ENCODE measurements at places on chromosomes 11 and 22.

GRCh38 chr11:14270690-14271542, 88.1 kb downstream of the RRAS2 start:
- no peak for DNase-seq

- no peak for DNase-seq
These were observed 36.9 kb upstream of the BIRC3 start for GRCh38 chr11:102280245-102280833.

GRCh38 chr11:122038543-122038942, 77.5 kb downstream of the BLID start:
- DNase-seq: no peak

GRCh38 chr11:86644291-86644690, 28.1 kb downstream of the ME3 start:
- no peak for DNase-seq

DNA sequence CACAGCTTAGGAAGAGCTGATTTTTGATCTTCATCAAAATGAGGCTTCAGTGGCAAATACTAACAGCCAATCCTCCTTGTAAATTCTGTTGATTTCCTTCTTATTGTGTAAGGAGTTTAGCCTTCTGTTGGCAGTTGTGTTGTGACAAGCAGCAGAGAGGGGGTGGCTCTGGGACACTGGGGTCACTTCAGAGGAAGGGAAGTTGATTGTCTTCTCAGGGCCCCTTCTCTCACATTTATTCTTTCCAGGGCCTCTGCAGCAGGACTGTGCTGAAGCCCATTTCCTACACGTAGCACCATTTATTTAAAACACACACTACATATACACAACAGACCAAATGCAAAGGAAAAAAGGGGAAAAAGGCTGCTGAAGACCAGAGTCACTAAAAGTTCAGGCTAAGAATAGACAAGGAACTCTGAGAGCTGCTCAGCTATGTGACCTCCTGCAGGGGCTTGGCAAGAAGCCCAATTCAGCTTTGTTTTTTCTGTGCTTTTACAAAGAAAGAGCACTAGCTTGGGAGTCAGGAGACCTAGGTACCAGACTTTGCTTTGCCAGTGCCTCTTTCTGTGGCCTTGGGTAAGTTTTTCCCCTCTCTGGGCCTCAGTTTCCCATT, 28.3 kb upstream of the UPB1 start:
- no peak for DNase-seq

GRCh38 chr11:110985547-110985946, 260.0 kb upstream of the POU2AF2 start:
- DNase-seq: no peak

DNA sequence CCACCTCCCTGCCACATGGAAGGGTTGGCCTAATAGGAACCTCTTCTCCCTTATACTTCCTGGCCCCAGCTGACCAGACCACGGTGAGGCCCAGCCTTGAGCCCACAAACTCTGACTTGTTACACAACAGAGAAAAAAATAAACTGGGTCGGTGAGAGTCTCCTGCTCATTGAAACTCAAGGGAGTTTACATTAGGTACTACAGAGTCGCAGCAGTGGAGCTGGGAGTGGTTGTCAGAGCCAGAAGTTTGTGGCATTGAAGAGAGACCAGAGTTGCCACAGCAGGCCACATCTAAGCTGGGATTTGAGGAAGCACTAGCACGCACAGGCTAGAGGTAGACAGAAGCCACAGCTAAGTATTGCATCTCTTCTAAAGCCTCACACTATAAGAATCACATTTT, 296.2 kb downstream of the DDX10 start:
- no peak for DNase-seq

DNA sequence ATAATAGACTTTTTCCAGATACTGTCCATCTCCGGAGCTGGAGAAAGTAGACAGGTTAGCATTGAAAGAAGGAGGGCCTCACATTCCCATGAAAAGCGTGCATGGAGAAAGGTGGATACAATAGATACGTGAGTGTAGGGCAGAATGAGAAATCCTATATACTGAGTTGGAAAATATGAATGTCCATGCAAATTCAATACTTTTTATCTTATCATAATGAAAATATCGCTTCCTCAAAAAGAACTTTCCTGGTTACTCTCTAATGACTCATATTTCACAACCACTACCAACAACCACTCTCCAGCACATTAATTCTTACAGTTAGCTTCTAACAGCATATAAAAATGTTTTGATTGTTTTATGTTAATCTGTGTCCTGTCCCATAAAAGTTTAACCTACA, 22.0 kb upstream of the MS4A6A start:
- DNase-seq: no peak

DNA sequence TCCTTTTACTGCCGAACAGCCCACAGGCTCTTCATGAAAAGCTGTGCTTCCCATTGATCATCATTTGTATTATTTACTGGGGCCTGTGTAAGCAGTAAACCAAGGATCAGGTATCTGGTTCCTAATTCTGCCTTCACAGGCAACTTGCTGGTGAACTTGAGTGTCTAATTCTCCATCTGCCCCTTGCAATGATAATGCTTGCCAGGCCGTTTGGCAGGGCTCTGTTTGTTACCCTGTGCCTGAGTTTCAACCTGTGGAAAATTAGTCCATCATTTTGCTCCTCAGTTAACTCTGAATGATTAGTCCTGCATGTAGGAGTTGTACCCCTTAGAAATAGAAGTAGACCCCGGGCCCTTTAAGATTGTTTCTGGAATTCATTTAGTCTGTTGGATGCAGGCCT, 298.4 kb upstream of the CADM1 start:
- DNase-seq: no peak

DNA sequence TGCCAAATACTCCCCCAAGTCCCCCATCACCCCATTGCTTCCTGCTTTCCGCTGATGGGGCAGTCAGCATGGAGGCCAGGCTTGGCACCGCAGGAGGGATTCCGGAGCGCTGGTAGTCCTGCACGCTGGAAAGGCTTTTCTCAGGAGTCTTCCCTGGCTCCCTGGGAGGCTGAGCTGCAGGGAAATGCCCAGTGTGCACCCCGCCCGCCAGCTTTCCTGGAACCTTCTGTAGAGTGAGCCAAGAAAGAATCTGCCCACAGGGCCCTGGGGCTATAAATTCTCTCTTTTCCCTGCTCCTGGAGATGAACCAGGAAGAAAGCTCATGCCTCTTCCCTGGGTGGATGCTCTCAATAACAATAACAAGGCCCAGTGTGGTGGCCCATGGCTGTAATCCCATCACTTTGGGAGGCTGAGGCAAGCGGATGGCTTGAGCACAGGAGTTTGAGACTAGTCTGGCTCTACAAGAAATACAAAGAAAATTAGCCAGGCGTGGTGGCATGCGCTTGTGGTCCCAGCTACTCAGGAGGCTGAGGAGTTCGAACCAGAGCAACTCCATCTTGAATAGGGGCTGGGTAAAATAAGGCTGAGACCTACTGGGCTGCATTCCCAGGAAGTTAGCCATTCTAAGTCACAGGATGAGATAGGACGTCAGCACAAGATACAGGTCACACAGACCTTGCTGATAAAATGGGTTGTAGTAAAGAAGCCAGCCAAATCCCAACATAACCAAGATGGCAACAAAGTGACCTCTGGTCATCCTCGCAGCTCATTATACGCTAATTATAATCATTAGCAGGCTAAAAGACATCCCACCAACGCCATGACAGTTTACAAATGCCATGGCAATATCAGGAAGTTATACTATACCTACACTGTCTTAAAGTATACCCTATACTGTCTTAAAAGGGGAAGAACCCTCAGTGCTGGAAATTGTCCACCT, 46.4 kb upstream of the FTH1 start:
- no peak for DNase-seq

- no peak for DNase-seq
These were observed 416.7 kb upstream of the CHORDC1 start for GRCh38 chr11:90639461-90639993.

All from stimulated activated effector memory CD8-positive, alpha-beta T cell treated with anti-CD3 and anti-CD28 coated beads, Interleukin-12 subunit alpha, Interleukin-12 subunit beta, amount 100 ng/mL, for 72 hours (primary cell).